ENCODE measurements at places on chromosomes 16 and 17.

- DNase-seq, result no peak
Measured at GRCh38 chr16:30416047-30416603, 8.7 kb downstream of the ZNF771 start.

DNA sequence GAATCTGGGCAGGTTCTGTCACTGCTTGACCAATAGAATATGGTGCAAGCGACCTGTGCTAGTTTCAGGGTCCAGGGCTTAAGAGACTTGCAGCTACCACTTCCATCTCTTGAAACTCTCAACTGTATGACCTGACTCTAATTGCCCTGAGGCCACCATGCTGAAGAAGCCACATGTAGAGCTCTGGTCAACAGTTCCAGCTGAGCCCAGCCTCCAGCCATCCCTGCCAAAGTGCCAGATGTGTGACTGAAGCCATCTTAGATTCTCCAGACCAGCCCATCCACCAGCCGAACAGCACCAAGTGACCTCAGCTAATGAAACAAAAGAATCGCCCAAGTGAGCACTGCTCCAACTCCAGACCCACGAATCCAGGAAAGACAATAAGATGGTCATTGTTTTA, 3.4 kb upstream of the MT2A start:
- no peak for DNase-seq

- no peak for DNase-seq
Measured at GRCh38 chr16:65123396-65124211, 1.7 kb upstream of the CDH11 start.

- DNase-seq, result no peak
Measured at GRCh38 chr16:28974007-28974436, 556 bp upstream of the SPNS1 start.

DNA sequence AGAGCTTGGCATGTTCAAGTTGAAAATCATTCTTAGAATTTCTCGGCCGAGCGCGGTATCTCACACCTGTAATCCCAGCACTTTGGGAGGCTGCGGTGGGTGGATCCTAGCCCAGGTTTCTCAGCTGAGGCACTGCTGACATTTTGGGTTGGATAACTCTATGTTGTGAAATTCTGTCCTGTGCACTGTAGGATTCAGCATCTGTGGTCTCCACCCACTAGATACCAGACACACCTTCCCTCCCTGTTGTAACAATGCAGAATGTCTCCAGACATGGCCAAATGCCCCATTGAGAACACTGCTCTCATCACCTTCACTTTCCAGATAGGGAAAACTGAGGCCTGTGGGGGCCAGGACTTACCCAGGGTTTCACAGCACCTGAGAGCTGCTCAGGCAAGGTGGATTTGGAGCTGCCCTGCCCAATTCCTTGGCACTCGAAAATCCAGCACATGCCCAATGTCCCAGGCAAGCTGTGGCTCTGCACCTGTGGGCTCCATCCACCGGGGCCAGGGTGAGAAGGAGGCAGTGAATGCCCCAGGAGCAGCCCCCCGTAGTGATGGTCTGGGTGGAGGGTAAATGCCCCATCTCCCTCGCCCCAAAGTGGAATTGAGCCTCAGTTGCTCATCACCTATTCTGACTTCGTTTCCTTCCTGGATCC, 20.2 kb upstream of the TVP23A start:
- DNase-seq, result no peak

Data from epithelial cell of prostate (primary cell).